Amygdala (tissue), 56 donors: ENCODE measurements at places on chromosomes 1 and 21.
A peak's percentile ranks its signal among the peaks of the same experiment; 100 is the strongest.

DNA sequence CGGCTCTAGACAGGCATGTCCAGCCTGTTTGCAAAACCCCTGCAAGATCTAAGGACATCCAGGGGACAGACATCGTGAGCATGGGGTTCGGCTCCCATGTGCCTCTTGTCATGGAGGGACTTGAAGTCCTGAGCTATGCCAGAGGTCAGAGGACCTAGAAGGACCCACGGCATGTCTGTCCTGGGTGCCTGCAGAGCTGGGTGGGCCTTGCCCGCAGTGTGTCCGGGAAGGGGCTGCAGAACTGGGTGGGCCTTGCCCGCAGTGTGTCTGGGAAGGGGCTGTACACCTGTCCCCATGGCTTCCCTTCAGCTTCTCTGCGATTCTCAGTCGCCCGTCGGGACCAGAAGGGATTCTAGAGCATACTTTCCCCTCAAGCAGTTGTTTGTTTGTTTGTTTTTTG, 20.0 kb upstream of the TRAPPC10 start:
- DNase-seq = no peak

DNA sequence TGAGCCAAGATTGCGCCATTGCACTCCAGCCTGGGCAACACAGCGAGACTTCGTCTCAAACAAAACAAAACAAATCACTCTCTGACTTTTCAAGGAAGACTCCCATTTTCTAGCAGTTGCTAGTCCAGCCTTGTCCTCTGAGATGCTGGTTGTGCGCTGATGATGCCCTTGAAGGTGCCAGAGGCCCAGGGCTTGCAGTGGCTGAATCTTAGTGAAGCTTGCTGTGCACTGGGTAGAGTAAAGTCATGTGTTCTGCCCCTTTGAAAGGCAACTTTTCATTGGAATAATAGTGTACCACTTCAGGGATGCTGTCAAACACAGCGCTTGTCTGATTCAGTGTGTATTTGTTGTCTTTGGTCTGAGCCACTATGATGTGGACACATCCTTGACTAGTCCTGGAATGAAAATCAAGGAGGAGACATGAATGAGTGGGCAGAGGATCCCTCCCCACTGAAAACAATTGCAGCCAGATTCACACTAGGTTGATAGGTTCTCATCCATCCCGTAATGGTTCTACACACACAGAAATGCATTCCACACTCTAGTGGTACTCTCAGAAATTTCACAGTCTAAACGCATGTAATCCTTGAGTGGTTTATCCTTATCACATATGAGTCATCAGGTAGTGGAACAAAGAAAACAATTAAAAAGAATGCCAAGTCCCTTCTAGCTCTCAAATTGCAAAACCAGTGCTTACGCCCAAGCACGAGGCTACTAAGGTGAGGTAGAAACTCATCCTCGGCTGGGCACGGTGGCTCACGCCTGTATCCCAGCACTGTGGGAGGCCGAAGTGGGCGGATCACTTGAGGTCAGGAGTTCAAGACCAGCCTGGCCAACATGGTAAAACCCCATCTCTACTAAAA, 17.8 kb upstream of the TDRD10 start:
- no peak for DNase-seq

DNA sequence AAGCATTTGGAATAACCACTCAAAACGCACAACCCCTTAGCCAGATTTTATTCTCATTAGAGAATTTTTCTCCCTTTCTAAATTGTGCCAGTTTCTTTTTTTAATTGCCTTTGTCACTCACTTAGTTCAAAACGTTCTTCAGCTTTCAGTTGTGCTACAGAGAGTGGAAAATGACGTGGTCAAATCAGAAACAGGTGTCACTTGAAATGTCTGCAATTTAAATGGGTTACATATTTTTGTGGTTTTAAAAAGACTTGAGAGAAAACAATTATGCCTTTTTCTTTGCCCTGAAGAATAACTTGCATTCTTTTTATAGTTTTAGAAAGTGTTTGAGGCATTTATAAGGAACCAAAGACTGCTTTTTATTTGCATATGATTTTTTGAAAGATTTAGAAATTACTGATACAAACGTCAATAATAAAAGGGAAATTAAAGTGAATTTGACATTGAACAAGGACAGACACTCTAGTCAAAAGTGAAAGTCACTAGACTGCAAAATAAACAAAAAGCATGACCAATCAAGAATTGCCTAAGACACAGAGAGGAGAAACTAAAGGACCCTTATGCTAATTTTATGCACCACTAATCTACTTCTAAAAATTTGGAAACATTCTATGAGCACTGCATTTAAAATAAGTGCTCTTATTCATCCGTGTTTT, 191.0 kb downstream of the TPR start:
- DNase-seq = no peak

DNA sequence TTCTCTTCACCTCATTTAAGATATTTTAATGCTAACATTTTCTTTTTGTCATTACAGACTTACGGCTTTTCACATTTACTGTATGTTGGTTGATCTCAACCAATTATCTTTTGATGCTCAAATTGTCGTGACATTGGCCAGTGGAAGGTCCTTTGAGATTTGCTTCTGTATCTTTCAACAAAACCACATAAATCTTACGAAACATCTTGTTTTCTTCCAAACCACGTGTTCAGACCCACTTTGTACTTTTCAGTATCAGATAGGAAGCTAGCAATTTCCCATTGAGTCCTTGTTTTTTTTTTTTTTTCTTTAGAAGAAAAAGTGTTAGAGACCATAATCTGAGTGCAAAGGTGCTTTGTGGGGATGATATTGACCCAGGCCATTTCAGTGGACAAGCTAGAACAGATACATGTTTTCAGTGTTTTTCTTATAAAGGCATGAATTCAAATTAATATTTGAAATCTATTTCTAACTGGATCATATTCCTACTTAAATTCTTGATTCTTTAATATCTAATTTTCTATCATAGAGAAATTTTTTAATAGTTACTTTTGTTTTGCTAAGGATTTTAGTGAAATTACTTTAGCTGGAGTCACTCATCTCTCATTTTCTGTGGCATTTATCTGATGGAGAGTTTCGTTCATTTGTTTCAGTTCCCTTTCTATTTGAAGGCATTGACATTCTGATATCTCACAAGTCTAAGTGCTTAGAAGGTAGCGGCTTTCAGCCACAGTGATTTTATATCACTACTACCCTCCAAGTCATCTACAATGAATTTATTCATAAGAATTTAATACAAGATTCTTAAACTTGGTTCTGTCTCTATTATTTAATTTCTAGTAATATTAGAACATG, 26.7 kb downstream of the ATG4C start:
- DNase-seq = no peak

DNA sequence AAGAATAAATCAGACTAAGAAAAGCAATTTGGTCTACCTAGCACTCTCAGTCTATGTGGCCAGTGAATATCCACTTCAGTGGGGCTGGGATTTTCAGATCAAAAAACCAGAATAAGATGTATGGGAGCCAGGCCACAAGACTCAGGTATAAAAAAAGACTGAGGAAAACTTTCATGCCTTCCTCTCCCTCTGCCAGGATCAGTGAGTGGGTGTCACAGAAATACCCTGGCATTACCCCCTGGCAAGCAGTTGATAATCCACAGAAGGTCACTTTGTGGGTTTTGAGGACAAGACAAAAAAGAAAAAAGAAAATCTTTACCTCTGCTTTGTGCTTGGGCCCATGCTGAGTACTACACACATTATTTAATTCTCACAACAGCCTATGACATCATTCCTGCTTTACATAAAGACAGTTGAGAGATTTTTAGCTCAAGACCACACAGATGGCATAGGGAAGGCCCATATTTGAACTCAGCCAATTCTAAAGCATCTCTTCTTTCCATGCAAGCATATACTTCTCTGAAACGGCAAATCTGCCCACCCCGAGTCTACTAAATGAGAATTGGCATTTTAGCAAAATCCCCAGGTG, 57.6 kb downstream of the DESI2 start:
- no peak for DNase-seq

DNA sequence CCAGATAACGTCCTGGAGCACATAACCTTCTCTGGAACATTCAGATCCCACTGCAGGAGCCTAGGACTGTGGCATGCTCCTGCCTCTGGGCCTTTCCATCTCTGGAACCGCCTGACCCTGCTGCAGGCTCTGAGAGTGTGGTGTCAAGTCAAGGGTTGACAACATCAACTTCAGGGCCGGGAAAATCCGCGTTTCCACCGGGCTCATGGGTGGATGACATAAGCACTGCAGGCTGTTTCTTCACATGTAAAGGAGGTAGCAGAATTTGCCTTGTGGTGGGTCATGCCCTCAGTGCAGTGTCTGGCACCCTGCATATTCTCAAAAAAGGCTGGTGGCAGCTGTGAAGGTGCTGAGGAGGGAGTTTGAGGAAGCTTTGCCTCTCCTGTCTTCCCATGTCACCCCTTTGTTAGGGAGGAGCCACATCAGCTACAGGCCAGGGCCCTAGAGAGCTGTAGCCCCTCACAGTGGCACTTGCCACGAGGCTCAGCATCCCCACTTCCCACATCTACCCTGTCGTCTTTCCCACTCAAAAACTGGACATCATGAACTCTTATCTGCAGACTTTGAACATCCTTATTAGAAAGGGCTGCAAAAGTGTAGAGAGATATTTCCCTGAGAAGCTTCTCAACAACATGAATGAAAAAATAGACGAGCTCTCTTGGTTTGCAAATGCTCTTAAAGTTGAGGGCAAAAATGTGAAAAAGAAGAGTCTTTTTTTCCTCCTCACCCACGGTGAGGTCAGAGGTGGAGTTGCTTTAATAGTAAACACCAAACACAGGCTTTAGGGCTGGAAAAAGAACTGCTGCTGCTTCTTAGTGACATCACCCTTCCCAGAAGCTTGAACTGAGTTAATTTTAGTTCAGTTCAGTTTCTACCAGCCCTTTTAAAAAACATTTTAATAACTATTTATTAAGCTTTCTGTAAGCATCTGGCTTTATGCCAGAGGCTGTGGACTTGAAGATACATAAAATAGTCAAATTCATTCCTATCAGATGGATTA, 121.3 kb downstream of the HUNK start:
- no peak for DNase-seq

- DNase-seq = no peak
These were observed 61.7 kb downstream of the KCNN3 start for GRCh38 chr1:154808261-154808908.

- DNase-seq = no peak
These were observed 43.9 kb upstream of the IFNAR2 start for GRCh38 chr21:33185852-33186251.

DNA sequence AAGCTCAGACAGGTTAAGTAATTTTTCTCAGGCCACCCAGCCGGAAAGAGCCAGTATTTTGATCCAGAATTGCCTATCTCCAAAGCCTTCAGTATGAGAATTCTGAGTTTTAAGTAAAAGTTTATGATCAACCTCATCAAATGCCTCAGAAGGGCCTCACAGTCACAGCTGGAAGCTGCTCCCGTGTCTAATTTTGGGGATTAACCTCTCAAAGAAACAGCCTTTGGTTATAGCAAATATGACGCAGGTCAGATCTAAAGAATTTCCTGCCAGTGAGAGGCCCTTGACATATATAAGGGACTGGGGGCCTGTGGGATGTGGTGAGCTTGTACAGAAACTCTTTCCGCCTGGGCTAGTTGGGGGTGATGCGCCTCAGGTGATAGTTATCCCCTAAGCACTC, 2.3 kb downstream of the EXTL1 start:
- DNase-seq = no peak

DNA sequence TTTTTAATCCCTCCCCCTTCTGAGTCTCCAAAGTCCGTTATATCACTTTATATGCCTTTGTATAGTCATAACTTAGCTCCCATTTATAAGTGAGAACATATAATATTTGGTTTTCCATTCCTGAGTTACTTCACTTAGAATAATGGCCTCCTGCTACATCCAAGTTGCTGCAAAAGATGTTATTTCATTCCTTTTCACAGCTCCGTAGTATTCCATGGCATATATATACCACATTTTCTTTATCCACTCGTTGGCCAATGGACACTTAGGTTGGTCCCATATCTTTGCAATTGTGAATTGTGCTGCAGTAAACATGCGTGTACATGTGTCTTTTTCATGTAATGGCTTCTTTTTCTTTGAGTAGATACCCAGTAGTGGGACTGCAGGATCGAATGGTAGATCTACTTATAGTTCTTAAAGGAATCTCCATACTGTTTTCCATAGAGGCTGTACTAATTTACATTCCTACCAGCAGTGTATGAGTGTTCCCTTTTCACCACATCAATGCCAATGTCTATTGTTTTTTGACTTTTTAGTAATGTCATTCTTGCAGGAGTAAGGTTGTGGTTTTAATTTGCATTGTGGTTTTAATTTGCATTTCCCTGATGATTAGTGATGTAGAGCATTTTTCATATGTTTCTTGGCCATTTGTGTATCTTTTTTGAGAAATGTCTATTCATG, 12.3 kb downstream of the MAN1C1 start:
- no peak for DNase-seq

GRCh38 chr1:23184212-23184934, 15.7 kb upstream of the LUZP1 start:
- peak; percentile 18 for DNase-seq

DNA sequence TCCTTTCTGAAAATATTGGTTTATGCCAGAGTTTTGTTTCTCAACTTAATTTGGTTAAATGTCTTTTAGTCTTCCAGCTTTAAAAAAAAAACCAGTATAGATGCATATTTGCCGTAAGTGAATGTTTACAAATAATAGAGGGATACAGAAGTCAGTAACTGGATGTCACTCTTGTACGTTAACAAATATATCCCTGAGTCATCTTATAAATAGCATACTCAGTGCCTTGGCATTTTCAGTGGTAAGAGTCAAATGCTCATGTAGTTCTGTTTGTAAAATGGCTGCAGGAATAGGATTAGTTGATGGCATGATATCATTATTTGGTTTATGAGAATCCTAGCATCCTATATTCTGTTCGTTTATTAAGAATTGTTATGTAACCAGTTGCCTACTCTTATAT, 55.4 kb downstream of the SPEN start:
- no peak for DNase-seq

DNA sequence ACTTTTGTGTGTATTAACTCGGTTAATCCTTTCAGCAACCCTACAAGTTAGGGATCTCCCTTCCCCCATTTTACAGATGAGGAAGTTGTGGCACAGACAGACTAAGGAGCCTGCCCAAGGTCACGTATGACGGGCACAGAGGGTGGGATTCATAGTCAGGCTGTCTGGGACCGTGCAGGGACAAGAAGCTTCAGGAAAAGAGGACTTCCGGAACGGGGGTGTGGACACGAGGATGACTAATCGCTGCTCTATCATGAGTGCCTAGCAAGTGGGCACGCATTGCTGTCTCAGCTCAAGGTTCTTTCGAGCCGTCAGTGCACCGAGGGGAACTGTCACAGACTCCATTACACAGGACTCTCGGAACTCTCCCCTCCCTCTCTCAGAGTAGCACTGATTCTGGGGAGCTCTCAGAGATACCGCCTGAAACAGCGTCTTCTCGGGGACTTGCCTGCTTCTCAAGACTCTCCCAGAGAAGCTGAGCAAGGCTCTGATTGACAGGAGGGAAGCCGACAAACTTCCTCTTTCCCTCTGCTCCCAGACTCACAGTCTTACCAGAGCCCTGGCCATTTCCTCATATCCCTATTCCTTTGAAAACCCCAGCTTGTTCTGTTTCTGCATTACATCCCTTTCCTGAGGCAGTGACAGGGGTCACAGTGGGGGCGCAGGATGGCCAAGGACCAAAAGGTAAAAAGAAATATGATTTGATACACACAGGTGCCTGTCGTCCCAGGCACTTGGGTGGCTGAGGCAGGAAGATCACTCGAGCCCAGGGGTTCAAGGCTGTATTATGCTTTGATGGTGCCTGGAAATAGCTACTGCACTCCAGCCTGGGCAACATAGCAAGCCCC, 14.4 kb downstream of the FHAD1 start:
- no peak for DNase-seq

- DNase-seq = no peak
These were observed 196.9 kb downstream of the TBX15 start for GRCh38 chr1:118791094-118791691.
